ENCODE measurements at places on chromosomes 5 and 9.
A peak's percentile ranks its signal among the peaks of the same experiment; 100 is the strongest.

DNA sequence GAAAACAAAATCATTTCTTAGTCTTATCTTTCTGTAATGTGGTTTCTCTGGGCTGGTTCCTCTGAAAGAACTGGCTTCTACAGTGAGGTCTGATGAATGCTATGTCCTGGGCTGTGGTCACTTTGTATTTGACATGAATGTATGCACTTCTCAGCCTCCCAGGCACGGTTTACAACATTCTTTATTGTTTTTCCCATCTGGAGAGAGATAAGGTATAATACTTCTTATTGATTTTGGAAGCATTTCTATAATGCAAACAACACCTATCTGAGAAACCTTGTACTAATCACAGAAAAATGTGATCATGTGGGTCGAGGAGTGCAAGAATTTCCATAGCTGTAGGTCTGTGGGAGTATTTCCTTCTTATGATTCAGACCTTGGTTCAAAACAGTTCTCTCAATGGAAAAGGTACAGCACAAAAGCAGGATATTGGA, 46.9 kb downstream of the ACTBL2 start:
- no peak for DNase-seq

- peak; percentile 69 for DNase-seq
Measured at GRCh38 chr9:36572515-36573418, at the start of gene MELK. Gene MELK (plus strand): TSS chr9:36572895. CDS start chr9:36581682, 8,787 bp downstream.

DNA sequence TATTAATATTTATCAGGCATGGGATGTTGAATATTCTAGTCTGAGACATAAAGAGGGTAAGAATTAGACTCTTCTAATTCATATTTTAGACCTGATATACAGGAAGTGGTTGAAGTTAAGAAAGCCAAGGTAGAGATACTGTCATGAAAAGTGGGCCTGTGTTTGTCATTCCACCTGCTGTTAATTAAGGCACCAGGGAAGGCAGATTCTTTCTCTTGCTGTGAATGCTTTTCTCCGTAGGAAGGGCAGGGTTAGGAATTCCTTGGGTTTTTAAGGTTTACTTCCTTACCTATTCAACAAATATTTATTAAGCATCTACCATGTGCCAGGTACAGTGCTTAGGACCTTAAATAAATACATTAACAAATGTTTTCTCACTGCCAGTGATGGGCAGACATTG, 196.4 kb downstream of the CAVIN4 start:
- DNase-seq = no peak

DNA sequence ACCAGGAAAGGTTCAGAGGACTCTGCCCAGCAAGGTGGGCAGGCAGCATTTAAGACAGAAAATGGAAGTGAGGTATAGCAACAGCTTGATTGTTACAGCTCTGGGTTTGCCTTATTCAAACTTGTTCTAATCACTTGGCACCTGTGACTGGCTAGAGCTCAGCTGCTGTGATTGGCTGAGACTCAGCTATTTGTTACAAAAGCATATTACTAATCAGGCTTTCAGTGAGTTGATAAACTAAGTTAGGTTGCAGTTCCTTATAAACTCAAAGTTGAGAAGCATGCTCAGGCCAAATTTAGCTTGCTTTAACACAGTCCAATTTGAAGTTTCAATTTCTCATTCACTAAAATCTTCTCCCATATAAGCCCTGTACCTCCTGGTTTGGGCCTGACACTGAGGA, 56.3 kb downstream of the GDA start:
- no peak for DNase-seq

- DNase-seq = no peak
Measured at GRCh38 chr9:129860653-129861446, 25.6 kb downstream of the USP20 start.

DNA sequence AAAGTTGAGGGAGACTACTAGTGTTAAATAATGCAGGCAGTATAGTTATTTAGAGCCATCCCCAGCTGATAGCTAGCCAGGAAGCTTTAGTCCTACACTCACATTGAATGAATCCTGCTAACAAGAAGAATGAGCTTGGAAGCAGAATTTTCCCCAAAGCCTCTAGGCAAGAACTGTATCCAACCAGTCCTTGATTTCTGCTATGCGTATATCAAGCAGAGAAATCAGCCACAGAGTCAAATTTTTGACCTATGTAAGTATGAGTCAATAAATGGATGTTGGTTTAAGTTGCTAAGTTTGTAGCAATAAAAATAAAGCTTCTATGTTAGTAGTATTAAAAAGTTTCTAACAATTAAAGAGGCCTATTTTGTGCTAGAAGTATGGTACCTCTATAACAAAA, 672.1 kb upstream of the CHD1 start:
- no peak for DNase-seq

GRCh38 chr5:79295029-79295428, 59.1 kb downstream of the JMY start:
- no peak for DNase-seq

DNA sequence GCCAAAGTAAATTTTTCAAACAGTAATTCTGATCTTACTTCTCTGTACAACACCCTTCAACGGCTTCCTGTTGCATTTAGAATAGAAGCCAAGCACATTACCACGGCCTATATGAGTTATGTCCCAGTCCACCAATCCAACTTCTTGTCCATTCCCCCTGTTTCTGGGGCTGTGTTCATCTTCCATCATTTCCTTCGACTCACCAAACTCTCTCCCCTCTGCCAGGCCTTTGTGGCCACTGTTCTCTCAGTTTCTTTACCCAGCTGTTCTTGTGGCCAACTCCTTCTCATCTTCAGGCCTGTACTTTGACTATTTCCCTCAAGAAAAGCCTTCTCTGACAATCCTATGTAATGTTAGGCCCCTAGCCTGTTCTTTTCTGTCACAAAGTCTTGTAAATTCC, 259.4 kb upstream of the EFNA5 start:
- no peak for DNase-seq

- DNase-seq = no peak
Measured at GRCh38 chr9:36208521-36209253, 18.0 kb downstream of the CLTA start.

GRCh38 chr5:149280124-149280523, 8.5 kb downstream of the AFAP1L1 start:
- no peak for DNase-seq

GRCh38 chr9:93899609-93900435, 55.3 kb downstream of the BARX1 start:
- DNase-seq = no peak

- no peak for DNase-seq
Measured at GRCh38 chr9:133331641-133332380, 4.2 kb downstream of the SURF6 start.

DNA sequence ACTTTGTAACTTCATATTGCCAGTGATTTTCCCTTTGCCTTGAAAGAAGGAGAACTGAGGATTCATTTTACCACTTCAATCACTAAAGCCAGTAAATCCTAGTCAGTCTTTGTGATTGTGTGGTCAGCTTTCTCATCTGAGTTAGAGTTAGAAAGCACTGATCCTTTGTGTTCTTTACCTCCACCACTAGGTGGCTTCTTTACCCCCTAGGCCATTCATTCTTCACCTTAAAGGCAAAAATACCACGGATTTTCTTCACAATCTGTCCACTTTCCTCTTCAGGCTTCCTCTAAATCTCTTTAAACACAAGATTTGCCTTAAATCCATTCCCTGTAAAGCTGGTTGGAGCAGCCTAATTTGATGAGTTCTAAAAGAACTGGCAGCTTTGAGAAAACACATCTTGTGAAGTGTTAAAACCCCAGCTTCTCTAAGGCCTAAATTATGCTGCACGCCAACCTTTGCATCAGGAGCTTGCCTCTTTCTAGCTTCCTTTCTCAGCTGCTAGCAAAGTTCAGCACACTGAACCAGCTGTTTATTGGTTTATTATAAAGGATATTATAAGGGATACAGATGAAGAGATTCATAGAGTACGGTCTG, 20.4 kb downstream of the BDP1 start:
- DNase-seq = no peak

DNA sequence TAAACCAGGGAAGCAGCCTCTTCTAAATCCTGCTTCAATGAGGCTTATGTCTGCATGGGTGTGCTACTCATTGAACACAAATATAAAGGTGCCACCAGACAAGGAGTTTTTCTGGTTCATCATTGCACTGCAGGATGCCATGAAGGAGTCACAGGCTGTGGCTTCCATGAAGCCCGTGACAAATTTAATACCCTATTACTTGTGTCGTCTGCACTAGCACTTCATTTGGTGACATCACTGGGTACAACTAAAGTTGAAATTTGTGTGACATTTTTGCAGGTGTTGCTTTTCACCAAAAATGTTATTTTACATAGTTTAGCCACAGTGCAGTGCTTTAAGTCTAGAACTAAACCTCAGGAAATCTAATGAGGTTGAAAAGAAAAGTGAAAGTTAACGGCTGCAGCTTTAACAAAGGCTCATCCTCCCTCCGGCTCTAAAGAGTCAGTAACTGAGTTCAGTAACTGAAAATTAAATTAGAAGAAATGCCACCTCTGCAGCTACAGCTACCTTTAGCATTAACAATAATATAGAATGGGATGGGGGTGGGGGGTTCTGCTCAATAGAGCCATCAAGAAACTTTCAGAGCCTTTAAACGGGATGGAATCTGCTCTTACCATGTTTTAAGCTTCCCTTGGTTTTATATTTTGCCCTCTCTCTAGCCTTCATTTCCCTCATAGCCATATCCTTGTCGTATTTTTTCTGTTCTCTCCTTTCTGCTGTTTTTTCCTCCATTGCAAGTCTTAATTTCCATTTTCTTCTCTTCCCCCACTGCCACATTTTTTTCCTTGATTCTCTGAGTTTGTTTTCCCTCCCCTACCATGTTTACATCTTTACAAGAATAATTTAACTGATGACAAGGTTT, 233.8 kb upstream of the TMEM161B start:
- DNase-seq = no peak
